ENCODE measurements at places on chromosomes 2 and 18.

GRCh38 chr2:18856765-18857164, 267.4 kb upstream of the NT5C1B start:
- no peak for DNase-seq

GRCh38 chr2:49845671-49846070, 691.4 kb upstream of the FSHR start:
- DNase-seq, result no peak

- DNase-seq, result no peak
Measured at GRCh38 chr18:25248755-25249154, 103.2 kb downstream of the ZNF521 start.

- DNase-seq, result no peak
Measured at GRCh38 chr2:233384811-233385488, 30.7 kb downstream of the DGKD start.

DNA sequence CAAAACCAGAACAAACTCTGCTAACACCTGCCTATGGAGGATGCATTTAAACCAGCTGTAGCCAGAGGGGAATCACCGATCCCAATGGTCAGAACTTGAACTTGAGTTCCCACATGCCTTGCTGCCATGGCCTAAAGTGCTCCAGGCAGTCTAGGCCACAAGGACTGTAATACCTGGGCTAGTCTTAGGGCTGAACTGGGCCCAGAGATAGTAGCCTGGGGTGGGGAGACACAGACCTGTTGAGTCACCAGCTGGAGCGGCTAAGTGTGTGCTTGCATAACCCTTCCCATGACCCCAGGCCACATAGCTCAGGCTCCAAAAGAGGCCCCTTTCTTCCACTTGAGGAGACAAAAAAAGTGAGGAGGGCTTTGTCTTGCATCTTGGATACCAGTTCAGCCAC, 515.0 kb upstream of the DDX18 start:
- DNase-seq, result no peak

- DNase-seq, result no peak
Measured at GRCh38 chr2:173815772-173816171, 149.4 kb downstream of the SP3 start.

DNA sequence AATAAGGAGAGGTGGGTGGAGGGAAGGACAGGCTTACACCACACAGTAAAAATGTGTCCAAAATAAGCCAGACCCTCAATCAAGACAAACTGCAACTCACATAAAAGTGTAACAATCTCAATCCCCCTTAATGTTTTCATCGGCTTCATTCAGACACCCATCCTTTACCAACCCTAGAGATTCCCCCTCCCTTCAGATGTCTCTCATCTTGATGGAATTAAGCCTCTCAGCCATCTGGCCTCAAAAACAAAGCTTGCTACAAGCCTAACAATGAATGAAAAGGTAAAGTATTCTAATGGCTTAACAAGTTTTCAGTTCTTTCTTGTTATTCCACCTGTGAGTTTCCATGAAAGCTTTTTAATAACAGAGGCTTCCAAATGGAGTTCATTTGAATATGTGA, 5.2 kb downstream of the RTTN start:
- DNase-seq, result no peak

DNA sequence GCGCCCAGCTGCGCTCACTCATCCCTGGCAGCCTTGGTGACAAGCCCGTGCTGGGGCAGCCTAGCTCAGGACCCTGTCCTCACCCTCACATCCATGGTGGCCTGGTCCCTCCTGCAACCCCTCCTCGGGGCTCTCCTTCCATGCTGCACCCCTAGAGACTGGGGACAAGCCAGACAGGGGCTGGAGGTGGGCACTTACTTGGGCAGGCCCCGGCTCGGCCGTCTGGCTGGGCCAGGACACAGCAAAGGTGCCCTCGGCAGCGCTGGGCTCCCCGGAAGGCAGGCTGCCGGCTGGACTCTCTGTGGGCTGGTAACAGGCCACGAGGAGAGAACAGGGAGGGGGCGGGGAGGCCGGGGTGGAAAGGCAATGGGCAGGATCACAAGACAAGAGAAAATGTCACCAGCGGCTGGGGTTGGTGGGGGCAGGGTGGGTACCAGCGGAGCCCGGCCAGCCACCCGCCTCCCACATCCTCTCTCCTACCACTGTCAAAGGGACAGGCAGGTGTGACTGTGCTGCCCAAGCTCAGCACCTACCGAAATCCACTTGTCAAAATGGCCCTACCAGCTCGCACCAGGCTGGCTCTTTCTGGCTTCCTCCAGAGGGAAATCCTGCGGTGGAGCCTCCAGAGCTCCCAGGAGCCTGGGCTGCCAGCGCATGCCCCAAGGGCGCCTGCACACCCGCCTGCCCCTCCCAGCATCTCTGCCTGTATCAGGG, 54.7 kb downstream of the BIN1 start:
- no peak for DNase-seq

DNA sequence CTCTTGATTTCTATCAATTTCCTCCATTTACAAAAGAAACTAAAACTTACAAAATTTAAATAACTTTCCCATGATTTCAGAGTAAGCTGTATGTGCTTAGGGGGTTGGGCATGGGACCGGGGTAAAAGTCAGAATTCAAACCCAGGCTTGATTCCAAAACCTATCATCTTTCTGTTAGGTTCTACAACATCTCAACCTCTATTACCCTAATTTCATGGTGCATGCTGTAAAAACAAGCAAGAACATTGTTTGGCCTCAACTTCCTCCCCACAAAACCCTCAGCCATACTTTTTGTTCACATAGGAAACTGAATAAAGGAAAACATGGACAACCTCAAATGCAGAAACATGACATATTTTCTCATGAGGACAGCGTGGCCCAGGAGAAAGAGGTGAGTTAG, 59.3 kb downstream of the RDH14 start:
- no peak for DNase-seq

DNA sequence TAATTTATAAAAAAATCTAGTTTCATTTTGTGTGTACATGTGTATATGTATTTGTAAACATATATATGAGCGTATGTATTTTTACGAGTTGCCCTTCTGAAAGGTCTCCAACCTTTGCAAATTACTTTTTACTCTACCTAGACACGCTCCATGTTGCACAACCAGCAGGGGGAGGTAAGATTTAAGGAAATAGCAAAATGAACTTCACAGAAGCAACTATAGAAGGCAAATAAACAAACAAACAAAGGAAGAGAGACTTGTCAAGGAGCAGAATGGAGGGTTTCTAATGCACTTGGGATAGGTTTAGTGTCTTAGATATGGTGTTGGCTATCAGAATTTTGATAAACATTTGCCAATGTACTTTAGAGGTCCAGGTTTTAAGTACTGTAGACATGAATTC, 820.5 kb upstream of the POU3F3 start:
- DNase-seq, result no peak

GRCh38 chr2:56191617-56192016, 7.8 kb downstream of the CCDC85A start:
- DNase-seq, result no peak

DNA sequence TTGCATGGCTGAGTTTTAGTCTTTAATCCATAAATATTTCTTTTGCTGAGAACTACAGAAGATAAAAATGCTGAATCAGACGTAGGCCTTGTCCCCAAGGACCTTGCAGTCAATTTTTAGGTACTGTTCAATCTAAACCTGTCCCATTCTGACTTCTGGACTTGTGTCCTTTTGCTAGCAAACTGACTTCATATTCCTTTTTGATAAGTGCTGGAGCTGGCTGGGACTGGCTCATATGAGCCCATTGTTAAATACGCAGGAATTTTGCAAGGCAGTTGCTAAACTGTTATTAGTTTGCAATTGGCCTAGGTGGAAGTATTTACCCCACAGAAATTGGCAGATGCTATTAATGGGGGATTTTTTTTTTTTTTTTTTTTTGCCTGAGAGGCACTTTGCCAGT, 941.4 kb downstream of the DCC start:
- DNase-seq, result no peak

GRCh38 chr2:120535081-120535480, 189.1 kb downstream of the INHBB start:
- no peak for DNase-seq

DNA sequence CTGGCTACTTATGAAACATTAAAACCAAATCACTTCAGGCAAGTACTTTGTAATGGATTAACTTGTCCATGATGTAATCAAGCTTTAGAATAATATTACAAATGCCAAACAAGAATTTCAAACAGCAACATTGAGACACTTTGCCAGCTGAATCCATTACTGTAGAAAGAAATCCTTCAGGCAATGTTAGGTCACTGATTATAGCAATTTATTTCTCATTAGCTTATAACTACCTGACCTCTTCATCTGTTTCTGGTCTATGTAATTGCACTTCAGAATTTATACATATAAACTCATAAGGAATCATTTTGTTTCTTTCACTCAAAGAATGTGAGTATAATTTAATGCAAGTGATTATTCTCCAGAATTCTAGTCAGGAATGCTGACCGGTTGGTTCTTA, 692.6 kb upstream of the TMEFF2 start:
- no peak for DNase-seq

- DNase-seq, result no peak
Measured at GRCh38 chr2:231357048-231357447, 38.5 kb upstream of the B3GNT7 start.

- no peak for DNase-seq
Measured at GRCh38 chr2:36405183-36405582, 49.6 kb downstream of the CRIM1 start.

GRCh38 chr2:985317-985898, 34.8 kb downstream of the SNTG2 start:
- no peak for DNase-seq

DNA sequence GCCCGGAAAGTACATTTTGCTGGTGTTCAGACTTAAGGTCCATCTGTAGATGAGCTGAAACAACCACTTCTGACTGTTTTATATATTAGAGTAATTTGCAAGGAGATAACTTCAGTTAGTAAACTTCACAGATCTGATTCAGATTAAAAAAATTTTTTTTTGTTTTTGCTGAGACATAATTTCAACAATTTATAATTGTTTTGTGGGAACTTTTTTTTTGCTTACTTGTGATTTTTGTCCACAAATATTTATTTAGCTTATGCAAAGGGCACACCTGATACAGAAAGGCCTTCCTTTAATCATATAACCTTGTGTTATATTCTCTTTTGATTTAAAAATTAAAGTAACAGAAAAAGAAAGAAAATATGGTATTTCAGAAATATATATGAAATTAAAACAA, 9.6 kb upstream of the SCN9A start:
- no peak for DNase-seq

DNA sequence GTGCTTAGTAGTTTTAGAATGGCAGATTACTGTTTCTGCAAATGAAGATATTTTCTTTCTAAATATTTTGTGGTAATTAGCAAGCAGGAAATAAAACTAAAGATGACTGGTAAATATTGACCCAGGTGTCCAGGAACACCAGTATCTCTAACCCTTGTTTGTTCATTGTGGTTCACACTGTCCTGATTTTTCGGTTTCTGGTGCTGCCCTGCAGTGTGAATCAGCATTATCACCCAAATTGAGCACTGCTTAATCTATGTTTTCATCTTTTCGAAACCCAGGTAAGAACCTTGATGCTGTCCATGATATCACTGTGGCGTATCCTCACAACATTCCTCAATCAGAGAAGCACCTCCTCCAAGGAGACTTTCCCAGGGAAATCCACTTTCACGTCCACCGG, 167.4 kb downstream of the CAPN13 start:
- DNase-seq, result no peak

All from cortex of kidney (tissue), 1 donor.